Tibial artery (tissue), 4 donors: ENCODE measurements at places on chromosomes 11 and 22.

GRCh38 chr11:41281131-41281742 is 178.2 kb downstream of the LRRC4C start:
- DNase-seq, result no peak

GRCh38 chr11:35281169-35281688 is 138.1 kb downstream of the SLC1A2 start:
- peak; percentile 64 for DNase-seq

DNA sequence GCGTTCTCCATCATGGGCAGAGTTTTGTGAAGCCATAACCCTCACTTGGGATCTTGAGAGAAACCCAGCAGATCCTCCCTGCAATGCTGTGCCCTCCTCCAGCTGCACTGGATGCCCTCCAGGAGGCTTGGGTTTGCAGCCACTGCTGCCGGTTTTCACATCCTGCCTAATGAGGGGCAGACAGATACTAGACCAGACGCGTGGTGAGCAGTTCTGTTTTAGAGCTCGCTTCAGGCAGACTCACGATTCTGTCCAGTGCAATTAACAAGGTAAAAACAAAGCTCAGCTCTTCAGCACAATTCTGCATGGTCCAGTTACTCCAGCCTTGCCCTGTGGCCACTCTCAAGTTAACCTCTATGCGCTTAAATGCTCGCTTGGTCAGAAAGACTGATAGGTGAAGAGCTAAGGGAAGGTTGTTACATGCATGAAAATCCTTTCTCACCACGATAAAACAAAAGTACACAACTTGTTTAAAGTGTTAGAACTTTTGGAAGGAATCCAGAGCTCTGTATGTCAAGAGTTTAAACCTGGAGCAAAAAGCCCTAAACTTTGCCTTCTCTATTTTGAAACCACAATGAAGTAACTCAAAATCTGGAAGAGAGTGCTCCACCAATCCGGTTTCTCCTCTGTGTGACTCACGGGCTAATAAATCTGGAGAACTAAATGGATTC is 292.3 kb upstream of the FAT3 start:
- no peak for DNase-seq

DNA sequence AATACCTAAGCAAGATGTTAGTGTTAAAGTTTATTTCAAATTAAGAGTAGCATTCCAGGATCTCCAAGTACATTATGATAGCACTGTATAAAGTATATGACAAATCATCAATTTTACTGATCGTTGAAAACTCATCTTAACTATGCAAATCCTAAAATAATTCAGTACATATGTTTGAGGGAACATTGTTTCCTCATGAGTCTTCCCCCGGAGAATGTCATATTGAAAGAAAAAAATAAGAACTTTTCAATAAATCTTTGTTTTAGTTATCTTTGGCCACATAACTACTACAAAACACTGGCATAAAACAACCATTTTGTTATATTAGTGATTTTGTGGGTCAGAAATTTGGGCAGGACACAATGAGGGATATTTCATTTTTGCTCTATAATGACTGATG is 135.4 kb downstream of the METTL15 start:
- no peak for DNase-seq

- no peak for DNase-seq
Observed at GRCh38 chr11:67052891-67053290, 3.8 kb upstream of the RHOD start.

DNA sequence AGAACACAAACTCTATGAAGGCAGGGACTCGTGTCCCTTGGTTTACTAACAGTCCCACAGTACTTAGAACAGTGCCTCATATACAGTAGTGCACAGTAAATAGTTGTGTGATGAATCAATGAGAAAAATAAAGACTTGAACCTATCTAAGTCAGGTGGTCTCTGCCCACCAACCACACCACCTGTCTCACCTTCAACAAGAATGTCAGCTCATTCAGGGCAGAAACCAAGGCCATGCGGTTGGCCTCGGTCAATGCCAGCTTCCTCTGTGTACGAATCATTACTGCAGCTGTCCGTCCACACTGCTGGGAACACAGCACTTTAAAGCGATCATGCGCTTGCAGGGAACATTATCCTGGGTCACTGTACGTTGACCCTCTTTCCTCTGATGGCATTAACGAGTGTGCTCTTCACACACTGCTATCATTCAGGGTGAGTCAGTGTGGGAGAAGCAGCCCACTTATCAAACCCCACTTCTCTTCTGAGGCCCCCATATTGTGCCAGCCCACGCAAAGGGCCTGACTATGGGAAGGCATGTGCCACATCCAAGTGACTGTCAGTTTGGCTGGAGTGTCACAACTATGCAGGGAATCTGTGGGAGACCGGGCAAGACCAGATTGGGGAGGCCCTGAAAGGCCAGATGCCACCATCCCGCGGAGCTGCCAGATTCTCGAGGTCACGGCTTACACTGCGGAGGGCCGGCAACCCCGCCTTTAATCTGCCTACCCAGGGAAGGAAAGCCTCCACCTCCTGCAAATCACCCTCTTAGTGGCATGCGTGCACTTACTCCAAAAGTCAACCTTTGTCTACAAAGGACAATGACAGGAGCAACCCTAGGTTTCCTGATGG is 36.1 kb downstream of the LARGE1 start:
- DNase-seq, result no peak

DNA sequence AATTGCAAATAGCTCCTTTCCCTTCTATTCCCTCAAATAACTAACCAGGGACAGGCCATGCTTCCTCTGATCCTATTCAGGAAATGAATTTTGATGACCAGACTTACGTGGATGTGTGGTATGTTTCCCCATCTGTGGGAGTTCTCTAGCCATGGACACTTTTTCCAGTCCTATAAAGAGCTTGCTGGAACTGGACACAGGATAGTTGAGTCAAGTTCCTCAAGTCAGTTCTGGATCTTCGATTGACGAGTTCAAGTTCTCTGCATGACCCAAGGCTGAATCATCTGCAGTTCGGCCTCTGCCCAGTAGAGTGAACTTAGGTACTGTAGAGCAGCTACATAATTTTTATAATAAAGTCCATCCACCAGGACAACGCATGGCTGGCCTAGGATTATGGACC is 52.7 kb upstream of the CCND1 start:
- DNase-seq, result no peak

GRCh38 chr11:66981976-66982578 is 7.0 kb downstream of the C11orf86 start:
- DNase-seq, result peak; percentile 90

GRCh38 chr11:116478205-116478604 is 294.6 kb downstream of the BUD13 start:
- DNase-seq, result no peak

- no peak for DNase-seq
Observed at GRCh38 chr11:110019675-110020074, 73.5 kb upstream of the ZC3H12C start.

DNA sequence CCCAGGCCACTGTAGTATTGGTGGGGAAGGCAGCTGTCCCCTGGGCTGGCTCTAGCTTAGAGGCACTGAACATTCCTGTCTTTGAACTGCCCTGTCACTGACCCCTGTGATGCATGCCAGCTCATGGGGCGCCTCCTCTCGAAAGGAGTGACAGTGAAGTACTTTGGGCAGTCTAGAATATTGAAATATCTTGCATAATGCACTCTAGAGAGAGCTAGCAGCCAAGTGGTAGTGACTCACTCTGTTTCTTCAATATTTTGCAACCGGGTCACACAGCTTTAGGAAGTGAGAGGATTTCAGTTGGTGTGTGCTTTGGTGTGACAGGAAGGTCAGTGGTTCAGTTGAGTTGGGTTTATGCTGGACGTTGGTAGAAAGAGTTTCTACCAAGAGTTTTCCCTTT is 35.5 kb upstream of the ST14 start:
- DNase-seq, result peak; percentile 87

DNA sequence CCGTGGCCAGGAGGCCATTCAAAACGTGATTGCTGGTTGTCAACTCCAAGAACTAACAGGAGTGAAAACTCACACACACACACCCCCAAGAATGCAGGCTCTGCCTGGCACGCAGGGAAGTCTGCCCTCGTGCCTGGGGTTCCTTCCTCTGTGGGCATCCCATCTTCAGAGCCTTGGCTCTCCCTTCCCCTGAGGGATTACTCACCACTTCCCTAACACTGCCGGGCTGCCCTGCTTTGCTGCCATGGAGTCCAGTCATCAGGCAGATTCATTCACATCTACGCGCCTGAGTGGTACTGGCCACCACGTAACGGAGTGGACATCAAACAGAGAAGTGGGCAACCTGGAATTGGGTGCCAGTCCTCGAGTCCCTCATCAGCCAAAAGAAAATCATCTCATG is 120.7 kb upstream of the TMEM45B start:
- DNase-seq, result no peak

GRCh38 chr11:115321605-115322289 is 182.5 kb downstream of the CADM1 start:
- no peak for DNase-seq

DNA sequence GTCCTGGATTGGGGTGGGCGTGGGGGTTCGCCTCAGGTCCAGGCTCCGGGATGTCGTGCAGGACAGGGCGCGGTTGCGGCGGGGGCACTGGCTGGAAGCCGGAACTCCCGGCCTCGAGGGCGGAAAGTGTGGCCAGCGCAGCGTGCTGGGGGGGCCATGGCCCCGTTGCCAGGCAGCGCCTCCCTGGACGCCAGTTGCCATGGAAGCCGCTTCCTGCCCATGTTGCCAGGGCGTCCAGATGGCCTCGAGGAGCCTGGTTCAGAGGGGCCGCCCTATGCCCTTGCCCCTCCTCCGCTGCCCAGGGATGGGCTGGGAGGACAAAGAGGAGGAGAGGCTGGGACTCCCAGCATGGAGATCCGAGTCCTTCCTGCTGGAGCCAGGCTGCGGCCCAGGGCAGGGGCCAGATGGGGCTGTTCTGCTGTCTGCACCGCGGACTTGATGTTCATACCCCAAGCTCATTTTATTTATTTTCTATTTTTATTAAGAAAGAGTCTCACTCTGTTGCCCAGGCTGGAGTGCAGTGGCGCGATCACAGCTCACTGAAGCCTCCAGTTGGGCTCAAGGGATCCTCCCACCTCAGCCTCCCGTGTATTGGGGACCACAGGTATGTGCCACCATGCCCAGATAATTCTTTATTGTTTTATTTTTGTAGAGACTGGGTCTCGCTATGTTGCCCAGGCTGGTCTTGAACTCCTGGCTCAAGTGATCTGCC is 4.6 kb upstream of the CCDC188 start:
- DNase-seq, result no peak

DNA sequence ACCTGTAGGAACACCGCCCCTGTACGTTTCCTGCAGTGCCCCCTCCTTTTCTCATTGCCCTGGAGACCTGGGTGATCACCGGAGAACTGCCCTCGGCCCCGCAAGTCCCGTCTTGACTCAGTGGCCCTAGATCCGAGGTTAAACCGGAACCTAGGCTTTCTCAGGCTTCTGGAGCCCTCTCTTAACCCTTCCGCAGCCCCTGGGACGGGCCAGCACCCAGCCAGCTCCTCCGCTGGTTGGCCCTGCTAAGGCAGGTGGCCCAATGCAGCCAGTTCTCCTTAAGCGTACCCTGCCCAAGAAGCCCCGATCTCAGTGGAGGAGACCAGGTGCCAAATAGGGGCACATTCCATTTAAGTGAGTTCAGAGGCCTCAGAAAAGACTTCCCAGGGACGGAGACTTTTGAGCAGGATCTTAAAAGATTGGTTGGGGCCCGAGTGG is 776 bp downstream of the NLRX1 start:
- DNase-seq, result peak; percentile 89

- peak; percentile 72 for DNase-seq
Observed at GRCh38 chr11:35539781-35540281, 14.4 kb upstream of the PAMR1 start.

- no peak for DNase-seq
Observed at GRCh38 chr11:112173152-112173551, 2.2 kb upstream of the BCO2 start.

GRCh38 chr11:44112091-44112821 is 16.8 kb downstream of the EXT2 start:
- DNase-seq, result no peak

DNA sequence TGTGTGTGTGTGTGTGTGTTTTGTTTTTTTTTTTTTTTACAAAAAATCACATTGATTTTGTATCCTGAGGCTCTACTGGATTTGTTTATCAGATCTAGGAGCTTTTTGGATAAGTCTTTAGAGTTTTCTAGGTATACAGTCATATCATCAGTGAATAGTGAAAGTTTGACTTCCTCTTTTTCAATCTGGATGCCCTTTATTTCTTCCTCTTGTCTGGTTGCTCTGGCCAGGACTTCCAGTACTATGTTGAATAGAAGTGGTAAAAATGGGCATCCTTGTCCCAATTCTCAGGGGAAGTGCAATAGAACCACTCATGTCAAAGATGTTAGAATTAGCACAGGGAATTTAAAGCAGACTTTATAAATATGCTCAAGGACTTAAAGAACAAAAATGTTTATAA is 32.6 kb upstream of the PRDM11 start:
- no peak for DNase-seq

DNA sequence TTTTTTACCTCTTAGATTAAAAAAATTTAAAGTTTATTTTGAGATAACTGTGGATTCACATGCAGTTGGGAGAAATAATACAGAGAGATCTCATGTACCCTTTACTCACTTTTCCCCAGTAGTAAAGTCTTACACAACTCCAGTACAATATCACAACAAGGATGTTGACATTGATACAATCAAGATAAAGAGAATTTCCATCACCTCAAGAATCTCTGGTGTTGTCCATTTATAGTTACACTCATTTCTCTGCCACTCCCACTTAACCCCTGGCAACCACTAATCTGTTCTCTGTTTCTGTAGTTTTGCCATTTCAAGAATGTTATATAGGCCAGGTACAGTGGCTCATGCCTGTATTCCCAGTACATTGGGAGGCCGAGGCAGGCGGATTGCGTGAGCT is 10.5 kb upstream of the ZBED5 start:
- no peak for DNase-seq

GRCh38 chr11:31813391-31814175 is 2.5 kb upstream of the PAX6 start:
- no peak for DNase-seq

DNA sequence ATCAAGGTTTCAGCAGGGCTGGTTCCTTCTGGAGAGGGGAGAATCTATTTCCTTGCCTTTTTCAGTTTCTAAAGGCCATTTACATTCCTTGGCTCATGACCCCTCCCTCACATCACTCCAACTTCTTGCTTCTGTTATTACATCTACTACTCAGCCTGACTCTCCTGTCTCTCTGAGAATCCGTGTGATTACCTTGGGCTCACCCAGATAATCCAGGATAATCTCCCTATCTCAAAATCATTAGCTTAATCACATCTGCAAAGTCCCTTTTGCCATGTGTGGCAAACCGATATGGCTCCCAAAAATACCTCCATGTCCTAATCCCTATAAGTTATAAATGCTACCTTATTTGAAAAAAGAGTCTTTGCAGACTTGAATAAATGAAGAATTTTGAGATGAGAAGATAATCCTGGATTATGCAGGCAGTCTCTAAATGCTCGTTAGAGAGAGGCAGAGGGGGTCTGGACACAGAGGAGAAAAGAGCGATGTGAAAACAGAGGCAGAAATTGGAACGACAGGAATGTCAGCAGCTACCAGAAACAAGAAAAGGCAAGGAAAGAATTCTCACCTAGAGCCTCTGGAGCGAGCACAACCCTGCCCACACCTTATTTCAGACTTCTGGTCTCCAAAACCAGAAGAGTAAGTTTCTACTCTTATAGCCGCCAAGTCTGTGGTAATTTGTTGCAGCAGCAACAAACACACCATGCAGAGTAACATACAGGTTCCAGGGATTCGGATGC is 23.6 kb upstream of the ARHGAP32 start:
- no peak for DNase-seq
